ENCODE measurements at places on chromosomes 6 and 20.

DNA sequence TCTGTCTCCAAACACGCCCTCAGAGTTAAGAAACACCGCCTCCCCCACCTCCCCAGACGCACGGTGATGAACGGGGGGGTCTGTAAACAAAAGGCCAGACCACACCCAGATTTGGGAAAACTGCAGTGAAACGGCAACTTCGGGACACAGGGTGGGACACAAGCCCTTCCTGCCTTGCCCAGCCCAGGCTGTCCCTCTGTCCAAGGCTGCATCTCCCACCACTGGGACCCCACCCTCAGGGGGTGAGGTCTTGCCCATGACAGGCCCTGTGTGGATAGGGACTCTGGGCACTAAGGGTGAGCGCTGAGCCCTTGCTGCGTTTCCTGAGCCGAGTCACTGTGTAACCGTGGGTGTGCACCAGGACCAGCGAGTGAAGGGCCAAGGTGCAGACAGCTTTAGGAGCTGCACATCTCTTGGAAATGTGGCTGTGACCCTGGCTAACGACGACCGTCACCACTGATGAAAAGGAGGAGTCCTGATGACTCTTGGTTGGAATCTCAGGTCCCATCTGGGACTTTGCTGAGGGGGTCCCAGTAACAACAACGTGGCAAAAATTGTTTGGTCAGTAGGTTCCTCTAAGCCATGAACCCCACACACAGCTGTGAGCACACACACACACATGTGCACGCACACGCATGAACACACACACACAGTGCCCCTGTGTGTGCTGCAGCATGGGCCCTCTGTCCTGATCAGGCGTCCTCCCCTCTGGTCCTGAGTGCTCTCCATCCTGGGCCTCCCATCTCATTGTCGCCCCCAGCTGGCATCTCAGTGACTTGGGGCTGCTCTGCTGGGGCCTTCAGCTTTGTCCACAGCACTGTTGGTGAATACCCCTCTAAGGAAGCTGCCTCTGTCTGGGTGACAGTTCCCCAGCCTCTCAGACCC, 100.6 kb downstream of the RAMACL start:
- no peak for DNase-seq

GRCh38 chr20:3209946-3210317, 634 bp downstream of the ITPA start:
- no peak for DNase-seq

- DNase-seq: no peak
These were observed 9.1 kb downstream of the GRIK2 start for GRCh38 chr6:101402622-101403031.

DNA sequence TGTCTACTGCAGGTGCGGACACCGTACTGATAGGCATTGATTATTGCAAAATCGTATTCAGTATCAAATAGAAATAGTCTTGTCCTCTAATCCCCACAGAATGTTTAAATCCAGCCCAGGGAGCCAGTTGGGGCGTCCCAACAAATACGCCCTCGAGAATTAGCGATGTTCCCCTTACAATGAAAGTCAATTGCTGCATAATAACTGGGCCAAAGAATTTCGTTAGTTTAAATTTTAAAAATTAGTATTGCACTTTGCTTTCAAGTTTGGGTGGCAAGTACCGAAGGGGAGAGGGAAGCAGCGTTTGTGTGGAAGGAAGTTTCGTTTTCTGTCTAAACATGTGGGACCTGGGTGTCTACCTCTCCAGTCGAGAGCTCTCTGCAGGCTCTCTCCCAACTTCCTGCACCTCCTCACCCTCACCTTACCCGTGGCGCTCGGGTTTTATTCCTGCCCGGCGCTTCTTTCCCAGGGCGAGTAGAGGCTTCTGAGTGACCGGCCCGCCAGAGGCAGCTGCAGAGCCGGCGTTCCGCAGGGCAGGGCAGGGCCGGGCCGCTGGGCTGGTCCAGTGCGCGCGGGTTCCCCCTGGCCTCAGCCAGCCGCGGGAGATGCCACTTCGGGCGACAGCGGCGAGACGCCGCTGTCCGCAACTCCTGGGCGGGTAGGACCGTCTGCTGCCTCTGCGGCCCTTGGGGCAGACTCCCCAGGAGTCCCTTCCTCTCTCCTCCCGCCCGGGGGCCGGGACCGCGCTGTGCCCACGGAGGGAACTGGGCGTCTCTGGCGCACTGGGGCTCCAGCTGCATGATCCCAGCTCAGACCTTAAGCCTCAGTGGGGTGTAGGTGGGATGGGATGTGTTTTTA, 862 bp upstream of the TFAP2C start:
- no peak for DNase-seq

GRCh38 chr6:32413427-32414047, 6.6 kb upstream of the BTNL2 start:
- no peak for DNase-seq

GRCh38 chr6:610882-611281, 46.0 kb downstream of the HUS1B start:
- DNase-seq: no peak

- no peak for DNase-seq
These were observed 73.2 kb downstream of the BCKDHB start for GRCh38 chr6:80179695-80180094.

- DNase-seq: peak; percentile 55
These were observed 246.7 kb downstream of the FOXC1 start for GRCh38 chr6:1856381-1856780.

- DNase-seq: no peak
These were observed 124.9 kb upstream of the NRN1 start for GRCh38 chr6:6131492-6132109.

DNA sequence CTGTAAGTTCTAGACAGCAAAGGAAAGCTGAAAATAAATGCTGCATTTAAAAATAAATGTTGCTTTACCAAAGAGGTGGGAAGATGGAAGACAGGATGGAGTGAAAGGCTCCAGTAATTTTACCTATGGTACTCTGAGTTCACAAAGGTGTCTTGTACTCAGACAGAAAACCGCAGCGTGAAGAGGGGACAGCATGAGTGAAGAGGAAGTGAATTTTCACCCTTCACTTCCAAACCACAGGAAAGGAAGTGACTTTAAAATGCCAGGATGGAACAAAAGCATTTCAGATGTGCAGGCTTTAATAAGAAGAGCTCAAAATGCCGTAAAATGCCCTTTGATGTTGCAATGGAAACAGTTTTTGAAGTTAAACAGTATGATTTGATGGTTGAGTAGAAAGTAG, 91.2 kb upstream of the TINAG start:
- DNase-seq: no peak

DNA sequence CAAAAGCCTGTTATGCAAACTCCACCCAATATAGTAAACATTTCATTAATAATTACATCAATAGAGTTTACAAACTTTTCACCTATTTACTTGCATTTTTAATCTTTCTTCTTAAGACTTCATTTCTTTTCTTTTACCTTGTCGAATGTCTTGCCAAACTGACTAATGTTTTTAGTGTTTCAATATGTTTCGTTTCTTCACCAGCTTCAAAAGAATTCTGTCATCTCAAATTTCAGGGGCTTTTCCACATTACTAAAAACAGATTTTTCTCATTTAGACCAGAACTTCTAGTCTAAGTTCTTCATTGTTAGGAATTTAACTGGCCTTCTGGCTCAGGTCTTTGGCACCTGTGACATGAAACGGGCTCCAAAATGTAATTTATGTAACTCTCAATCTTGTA, 196.5 kb downstream of the ARHGAP18 start:
- DNase-seq: no peak

DNA sequence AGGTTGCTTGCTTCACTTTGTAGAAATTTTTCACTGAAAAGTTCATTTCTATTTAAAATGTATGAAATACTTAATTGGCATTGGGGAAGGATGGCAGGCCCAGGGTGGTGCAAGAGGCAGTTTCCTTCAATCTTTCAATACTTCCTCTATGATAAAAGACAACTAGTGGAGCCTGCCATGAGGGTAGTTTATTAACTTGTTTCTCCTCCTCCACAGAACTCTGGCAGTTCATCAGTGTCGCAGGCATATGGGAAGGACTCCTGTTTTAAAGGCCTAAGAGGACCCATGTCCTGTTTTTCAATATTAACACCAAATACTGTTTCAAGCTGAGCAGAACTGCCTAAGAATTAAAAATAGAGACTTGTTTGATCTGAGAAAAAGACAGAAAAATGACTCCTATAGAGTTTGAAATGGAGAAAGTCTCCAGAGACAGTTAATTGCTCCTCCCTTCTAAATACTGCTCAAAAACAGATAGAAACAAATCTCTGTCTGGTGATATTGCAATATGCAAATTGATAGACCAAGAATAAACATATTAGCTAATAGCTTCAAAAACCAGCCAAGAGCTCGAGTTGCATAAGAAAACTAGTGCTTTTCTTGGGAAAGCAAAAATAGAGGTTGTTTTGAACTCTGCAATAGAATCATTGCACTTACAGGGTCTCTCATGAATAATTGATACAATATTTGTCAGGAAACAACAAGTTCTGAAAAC, 665.7 kb upstream of the SLC35B3 start:
- DNase-seq: no peak

GRCh38 chr6:107110200-107110599, 5.1 kb downstream of the BEND3 start:
- no peak for DNase-seq

DNA sequence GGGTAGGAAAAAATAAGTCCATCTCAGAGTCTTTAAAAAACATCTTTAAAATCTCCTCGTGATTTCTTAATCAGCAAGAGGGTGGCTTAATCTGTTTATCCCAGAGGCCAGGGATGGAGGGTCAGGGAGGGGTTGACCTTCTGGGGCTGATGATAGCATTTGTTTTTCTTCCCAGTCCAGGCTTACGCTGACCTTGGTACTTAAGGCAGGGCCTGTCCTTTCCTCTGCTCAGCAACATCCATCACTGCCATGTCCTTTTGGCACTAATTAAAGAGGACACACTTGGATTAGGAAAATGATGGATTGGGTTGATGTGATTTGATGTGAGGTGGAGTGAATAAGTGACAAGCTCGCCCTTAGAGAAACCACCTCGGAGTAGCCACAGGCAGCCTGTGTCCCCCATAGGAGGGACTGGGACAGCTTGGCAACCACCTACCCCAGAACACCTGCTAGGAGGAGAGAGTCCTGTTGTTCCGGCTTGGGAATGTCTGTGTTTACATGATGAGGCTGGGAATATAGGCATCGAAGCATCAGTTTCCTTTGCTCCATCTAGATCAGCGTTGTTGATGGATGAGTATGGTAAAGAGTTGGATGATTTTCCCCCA, 44.2 kb downstream of the PHACTR3 start:
- DNase-seq: no peak

GRCh38 chr20:52110456-52110855, 81.1 kb downstream of the ZFP64 start:
- DNase-seq: no peak
